ENCODE measurements at places on chromosomes 2 and 18.

GRCh38 chr18:54958704-54959625, at the start of gene CCDC68:
TSS of gene CCDC68 (minus strand) at chr18:54959461. CDS start at chr18:54942791, 16,670 bp downstream.
- peak; percentile 23 for DNase-seq

DNA sequence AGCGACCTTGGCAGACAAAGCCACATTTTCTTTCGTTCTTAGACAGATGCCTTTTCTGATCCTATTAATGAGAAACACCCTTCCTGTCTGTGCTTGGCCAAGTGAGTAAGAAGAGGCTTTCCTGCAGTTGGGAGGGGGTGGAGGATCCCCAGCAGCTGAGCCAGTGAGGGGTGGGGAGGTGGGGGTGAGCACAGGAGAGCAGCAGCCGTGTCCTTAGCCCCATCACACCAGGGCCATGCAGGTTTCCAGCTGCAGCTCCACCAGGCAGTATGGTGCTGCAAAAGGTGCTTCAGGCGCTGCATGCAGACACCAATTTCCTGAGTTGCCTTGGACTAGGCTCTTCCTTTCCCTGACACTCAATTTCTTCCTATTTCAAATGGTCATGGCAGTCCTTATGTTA, 123.3 kb upstream of the SIX2 start:
- no peak for DNase-seq

DNA sequence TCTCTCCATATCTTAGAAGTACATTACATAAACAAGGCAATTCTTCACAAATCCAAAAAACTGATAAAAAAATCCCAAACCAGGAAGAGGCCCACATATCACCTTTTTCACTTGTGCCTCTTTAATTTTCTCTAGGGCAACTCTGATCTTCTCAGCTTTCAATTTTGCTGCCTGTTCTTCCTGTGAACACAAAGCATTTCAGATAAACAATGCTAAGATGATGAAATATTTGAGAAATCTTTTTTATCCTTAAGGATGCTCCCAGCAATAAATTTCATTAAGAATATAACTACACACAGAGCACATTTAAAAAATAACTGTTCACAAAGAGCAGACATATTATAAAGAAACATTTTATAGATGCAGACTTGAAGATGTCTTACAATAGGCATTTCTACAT, 73.4 kb downstream of the RAPH1 start:
- DNase-seq, result no peak

DNA sequence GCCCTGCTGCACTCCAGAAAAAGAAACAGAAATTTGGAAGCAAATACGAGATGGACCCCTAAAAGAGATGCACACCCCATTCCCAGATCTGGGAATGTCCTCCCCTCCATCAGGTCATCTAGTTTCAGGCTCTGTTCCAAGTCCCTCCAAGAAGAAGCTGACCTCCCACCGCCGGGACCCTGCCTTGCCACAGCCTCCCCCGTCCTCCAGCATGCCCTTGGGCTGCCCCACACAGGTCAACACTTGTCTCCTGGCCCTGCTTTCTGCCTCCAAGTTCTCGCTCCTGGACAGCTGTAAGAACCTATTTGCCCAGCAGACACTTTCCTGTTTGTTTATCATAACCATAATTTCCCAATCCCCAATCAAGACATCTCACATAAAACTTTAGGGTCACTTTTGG, 2.0 kb downstream of the ASPRV1 start:
- DNase-seq, result no peak

DNA sequence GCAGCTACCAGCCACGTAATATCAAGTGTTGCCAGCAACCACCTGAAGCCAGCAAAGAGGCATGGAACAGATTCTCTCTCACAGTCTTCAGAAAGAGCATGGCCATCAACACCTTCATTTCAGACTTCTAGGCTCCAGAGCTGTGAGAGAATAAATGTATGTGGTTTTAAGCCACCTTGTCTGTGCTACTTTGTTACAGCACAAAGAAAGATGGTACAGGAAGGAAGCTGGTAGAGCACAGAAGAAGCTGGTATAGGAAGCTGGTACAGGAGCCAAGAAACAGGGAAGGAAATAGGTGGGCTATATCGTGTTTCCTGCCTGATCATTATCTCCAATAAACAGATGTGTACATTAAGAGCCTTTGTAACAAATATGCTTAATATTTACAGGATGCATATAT, 217.4 kb downstream of the DPP10 start:
- no peak for DNase-seq

DNA sequence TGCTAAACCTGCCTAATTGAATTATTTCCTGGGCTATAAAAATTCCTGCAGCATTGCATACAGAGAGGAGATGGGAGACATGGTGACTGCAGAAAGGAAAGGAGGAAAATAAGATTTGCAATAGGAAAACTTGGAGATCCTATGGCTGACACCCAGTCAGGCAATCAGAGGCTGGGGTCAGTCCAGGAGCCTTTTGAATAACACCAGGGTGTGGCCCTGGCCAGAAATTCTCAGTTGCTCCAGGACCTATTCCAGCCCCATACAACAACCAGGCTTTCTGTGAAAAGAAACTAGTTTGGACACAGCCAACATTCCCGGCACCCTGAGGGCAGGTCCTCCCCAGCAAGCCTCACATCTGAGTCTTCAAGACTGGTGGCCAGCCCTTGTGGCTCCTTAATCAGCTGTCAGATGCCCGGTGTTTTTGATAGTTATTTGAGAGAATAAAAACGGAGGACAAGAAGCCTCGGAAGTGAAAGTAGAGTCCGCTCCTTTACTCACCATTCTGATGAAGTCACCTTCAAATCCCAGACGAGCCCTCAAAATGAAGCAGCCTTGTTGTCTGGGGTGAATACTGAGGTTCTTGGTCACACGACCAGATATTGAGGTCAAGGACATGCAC, 31.1 kb upstream of the GMCL1 start:
- DNase-seq, result peak; percentile 63

GRCh38 chr2:223943561-223944008, 1.6 kb downstream of the WDFY1 start:
- peak; percentile 52 for DNase-seq

DNA sequence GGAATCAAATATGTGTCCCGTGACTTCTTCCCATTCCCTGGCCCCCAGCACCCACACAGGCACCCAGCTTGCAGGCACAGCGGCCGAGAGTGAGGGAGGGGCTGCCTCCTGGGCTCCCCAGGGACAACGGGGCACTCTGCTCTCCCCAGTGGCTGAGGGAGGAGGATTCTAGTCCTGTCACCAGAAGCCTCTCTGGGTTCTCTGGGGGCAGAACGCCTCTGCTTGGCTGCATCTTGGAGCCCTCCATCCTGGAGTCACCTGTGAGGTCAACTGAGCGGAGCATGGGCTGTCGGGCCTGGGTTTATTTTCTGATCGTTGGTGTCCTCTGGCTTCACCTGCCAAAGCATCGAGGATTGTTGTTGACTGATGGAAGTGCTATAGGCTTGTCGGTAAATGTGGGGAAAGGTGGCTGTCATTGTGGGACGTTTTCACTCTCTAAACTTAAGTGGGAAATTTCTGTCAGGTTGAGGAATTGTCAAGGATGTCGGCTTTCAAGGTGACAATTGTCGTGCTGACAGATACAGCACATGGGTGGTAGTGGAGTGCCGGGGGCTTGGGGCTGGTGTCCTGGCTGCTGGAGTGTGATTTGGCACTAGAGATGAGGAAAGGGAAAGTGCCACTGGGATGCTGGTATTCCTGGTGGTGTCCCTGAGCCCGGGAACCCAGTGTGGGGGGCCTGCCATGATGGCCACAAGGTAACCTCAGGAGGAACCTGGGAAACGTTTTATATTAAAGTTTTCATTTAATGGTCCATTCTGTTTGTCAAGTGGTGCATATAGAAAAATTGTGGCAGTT, 13.6 kb downstream of the SH3RF3 start:
- DNase-seq, result no peak

GRCh38 chr2:84132370-84132769, 326.7 kb downstream of the SUCLG1 start:
- no peak for DNase-seq

DNA sequence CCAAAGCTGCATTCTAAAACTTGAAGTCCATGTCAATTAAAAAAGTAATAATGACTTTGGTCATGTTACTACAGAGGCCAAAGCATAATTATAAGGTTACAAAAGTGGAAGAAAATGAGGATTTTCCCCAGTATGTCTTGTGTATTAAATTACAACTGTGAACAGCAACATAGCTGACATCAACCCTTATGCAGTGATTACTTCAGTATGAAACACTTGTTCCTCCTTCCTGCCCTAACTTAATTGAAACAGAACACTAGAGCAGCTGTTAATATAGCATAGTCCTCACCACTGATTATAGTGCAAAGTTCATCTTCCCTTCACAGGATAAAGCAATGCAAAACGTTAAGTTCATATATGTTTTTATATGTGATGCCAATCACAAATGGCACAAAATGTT, 29.9 kb downstream of the EPB41L3 start:
- DNase-seq, result no peak

DNA sequence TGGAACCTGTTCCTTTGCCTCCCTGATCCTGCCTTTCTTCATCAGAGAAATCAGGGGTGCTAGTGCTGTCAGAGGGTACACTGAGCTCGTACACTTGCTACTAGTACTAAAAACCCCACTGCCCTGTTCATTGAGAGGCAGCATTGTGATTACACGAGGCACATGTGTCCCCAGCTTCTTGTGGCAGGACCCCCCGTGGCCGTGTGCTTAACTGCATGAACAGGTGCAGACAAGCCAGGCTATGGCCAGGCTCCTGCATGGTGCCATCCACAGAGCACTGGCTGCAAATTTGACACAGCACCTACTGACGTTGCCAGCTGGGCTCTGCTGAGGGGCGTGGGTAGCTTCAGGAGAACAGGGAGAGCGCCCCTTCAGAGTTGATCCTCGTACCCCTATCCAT, 248.4 kb downstream of the GLI2 start:
- DNase-seq, result no peak

DNA sequence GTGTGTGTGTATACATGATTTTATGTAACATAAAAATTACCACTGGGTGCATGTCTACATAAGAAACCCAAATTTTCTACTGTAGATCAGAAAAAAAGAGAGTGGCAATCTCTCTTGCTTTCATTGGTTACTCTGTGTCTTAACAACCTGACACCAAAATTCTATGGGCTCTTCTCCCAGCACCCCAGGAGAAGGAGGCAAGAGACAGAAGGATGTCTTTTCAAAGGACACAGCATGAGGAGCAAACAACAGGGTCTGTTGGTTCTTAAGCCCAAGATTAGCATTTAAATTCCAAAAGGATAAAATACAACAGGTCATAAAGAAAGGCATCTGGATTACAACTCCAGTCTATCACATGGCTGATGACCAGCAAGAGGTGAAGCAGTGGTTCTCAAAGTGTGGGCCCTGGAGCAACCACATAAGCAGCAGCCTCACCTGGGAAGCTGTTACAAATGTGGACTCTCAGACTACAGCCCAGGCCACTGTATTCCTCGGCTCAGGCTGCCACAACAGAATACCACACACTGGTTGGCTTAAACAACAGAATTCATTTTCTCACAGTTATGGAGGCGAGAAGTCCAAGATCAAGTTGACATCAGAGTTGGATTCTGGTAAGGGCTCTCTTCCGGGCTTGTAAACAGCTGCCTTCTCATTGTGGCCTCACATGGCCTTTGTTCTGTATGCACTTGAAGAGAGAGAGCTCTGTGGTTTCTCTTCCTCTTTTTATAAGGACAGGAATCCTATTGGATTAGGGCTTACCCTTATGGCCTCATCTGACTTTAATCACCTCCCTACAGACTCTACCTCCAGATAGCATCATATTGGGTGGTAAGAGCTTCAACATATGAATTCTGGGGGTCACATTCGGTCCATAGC, 79.8 kb upstream of the RNF152 start:
- DNase-seq, result no peak

GRCh38 chr2:177397481-177398289, 5.1 kb downstream of the AGPS start:
- peak; percentile 66 for DNase-seq

- DNase-seq, result no peak
Observed at GRCh38 chr18:69727912-69728572, 219.6 kb downstream of the CD226 start.

DNA sequence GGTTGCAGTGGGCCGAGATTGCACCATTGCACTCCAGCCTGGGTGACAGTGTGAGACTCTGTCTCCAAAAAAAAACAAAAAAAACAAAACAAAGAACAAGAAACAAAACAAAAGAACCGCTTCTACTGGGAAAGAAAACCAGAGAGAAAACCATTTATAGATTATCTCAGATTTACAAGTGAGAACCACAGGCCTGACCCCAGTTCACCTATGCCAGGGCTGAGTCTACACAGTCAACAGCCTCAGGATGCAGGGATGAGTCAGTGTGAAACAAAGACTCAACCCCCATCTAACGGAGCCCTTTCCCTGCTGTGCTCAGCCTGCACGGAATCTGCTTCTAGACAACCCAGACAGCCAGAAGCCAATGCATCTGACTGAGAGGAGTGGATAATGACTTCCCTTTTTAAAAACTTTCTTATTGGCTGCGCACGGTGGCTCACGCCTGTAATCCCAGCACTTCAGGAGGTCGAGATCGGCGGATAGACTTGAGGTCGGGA, 25.5 kb upstream of the YWHAQ start:
- DNase-seq, result peak; percentile 92

DNA sequence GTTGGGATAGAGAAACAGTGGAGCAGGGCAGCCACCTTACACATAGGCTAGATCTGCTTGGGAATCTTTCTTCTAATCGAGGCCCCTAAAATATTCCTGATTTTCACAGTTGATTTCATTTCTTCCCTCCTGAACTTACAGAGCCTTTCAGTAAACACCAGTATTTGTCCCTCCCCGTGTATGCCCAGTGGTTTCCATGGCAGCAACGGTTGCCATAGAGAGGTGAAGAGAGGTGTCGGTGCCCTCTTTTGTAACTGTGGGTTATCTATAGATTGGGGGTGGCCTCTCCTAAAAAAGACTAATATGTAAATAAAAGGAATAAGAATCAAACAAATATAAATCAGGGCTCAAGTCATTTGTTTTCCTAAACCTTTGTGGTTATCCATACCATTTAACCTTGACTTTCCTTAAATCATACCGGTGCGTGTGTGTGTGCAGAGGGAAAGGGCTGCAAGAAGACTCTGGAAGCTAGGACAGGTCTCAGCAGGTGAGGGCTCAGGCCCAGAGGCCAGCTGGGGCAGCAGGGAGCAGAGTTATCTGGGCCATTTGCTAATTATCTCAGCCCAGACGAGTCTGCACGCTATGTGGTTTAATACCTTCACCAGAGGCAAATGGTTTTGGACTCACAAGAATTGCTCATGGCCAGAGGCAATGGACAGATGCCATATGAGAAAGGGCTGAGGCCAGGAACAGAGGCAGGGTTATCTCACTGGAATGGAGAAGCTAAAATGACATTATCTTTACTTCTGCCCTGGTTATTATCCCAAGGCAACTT, 35.5 kb downstream of the LIPG start:
- peak; percentile 55 for DNase-seq

- DNase-seq, result peak; percentile 1
Observed at GRCh38 chr18:78625847-78626246, 353.8 kb upstream of the SALL3 start.

DNA sequence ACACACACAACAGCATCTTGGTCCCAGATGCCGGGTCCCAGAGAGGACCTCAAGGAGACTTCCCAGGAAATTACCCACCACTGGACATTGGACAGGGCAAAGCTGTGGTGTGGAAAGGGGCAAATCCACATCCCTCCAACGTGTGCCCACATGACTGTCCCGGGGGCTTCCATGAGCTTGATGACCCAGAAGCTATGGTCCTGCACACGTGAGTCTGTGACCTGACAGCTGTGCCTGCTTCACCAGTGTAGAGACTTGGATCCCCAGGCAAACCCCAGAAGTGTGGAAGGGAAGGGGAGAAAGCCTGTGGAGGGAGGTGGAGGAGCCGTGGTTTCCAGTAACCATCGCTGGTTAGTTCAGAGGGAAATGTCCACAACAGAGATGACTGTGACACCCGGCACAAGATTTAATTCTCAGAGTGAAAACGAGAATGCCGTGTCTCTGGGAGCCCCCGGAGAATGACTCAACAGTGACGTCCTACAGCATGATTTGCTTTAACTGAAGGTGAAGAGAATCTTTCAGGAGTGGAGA, 19.1 kb upstream of the GPR55 start:
- no peak for DNase-seq
